ENCODE measurements at places on chromosomes 7 and 10. TPM values are rescaled to one million over a fixed set of nuclear protein-coding genes. Genes with fewer than 3 reads are reported as not detected.

RSPH10B gene
- polyA plus RNA-seq: 0.43 TPM

- no peak for DNase-seq
These were observed 105.3 kb downstream of the CPXM2 start for GRCh38 chr10:123786306-123786705.

DNA sequence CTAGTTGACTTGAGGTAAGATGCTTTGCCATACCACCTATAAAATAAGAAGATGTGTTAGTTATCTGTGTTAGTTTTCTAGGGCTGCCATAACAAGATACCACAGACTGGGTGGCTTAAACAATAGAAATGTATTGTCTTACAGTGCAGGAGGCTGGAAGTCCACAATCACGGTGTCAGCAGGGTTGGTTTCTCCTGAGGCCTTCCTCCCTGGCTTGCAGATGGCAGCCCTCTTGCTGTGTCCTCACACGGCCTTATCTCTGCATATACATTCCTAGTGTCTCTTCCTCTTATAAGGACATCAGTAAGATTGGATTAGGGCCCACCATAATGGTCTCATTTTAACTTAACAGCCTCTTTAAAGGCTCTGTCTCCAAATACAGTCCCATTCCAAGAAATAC lies 192.1 kb downstream of the GATA3 start:
- DNase-seq: no peak

DNA sequence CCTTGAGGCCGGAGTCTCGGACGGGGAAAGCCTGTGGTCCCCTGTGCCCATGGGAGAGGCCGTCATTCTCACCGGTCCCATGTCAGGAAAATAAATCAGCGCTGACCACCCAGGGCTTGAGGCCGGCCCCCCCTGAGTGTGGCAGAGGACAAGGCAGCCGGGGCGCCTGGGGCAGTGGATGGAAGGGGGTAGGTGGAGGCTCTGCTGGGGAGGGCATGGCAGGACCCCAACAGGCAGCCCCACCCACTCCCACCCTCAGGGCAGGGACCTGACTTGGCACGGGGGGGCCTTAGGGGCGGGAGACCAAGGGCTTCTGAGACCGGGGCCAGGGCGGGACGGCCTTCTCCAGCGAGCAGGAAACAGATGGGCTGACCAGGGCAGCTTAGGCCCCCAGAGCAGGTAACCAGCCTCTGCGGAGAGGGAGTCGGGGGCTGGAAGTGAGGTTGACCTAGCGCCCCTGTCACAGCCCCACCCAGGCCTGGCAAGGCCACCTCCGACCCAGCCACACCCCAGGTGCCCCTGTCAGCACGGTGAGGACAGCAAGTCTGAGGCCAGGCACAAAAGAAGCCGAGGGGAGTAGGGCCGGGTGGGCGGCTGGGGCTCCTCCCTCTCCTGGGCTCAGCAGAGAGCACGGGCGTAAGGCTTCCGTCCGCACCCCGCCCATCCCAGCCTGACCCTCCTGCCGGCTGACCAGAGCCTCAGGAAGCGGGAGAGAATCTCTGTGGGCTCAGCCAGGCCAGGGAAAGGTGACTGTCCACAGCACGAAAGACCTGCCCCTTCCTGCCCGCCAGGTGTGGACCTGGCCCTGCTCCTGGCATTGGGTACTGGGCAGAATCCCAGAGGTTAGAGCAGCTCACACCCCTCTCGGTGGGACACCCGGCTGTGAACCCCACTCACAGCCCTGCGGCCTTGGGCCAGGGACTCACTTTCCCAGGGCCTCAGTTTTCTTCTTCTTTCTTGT lies 87.4 kb downstream of the FOXL3 start:
- no peak for DNase-seq

- no peak for DNase-seq
These were observed 30.5 kb upstream of the GHITM start for GRCh38 chr10:84108797-84109196.

DNA sequence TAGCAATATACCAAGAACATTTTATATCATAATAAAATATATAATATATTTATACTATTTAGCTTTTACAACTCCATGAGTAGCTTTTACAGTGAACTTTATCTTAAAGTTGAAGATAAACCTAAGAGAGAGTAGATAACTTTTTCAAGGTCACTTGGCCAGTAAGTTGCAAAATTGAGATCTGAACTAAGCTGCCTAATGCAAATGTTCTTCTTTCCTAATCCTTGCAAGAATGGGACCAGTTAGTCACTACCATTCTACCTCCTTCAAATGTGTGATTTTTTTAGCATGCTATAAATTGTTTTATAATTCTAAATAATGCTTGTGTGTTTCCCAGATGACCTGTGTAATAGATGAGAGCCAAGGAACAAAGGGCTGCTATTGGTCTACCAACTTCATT lies 47.8 kb downstream of the CH25H start:
- DNase-seq: no peak

DNA sequence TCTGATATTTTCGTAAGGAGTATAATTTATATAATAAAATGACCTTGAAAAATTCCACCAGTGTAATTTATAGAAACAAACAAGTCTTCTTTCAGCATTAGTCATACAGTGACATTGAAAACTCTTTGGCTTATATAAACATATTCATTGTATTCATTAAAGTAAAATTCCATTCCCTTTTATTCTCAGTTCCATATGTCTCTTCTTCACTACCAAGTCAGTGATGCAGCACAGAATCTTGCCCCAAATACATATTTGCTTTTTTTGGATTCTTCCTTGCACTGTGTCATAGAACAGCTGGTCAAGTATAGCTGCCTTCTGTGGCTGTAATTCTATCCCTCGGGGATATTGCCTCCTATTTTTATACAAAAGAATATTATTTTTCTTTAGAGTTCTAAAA lies 884.5 kb upstream of the POT1 start:
- no peak for DNase-seq

LRRTM3 gene
- 5.7 TPM for polyA plus RNA-seq

GRCh38 chr7:65749039-65749438 lies 123.8 kb upstream of the VKORC1L1 start:
- DNase-seq: no peak

FAM241B gene
- polyA plus RNA-seq: 10.9 TPM

LEP gene
- 0.53 TPM for polyA plus RNA-seq

GRCh38 chr7:1474736-1475135 lies 15.5 kb upstream of the MICALL2 start:
- DNase-seq: no peak

CREB3L2 gene
- 51.3 TPM for polyA plus RNA-seq

- DNase-seq: no peak
These were observed 73.8 kb downstream of the TAF3 start for GRCh38 chr10:7892146-7892545.

DNA sequence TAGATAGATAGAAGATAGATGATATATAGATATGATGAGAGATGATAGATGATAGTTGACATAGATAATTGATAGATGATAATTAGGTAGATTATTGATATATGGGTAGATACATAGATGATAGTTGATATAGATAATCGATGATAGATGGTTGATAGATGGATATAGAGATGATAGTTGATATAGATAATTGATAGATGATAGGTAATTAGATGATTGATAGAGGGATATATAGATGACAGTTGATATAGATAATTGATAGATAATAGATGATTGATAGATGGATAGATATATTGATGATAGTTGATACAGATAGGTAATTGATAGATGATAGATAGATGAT lies 72.3 kb downstream of the PRR15 start:
- no peak for DNase-seq

DNA sequence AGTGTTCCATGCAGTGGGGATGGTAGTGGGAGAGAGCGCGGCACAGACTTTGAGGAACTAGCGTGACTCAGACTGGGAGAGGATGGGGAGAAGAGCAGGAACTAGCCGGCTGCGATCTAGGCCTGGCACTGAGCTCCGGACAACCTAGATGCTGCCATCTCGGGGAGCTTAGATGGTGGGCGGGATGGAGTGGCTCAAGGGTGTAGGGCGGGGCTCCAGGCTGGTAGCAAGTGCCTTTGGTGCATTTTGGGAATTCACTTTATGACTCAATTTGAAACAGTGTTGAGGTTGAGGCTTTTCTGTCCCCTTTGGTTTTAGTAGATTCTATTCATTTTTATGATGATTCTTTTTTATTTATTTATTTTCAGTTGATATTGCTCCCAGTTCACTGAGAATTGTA lies 185.3 kb upstream of the GPR26 start:
- DNase-seq: no peak

DNA sequence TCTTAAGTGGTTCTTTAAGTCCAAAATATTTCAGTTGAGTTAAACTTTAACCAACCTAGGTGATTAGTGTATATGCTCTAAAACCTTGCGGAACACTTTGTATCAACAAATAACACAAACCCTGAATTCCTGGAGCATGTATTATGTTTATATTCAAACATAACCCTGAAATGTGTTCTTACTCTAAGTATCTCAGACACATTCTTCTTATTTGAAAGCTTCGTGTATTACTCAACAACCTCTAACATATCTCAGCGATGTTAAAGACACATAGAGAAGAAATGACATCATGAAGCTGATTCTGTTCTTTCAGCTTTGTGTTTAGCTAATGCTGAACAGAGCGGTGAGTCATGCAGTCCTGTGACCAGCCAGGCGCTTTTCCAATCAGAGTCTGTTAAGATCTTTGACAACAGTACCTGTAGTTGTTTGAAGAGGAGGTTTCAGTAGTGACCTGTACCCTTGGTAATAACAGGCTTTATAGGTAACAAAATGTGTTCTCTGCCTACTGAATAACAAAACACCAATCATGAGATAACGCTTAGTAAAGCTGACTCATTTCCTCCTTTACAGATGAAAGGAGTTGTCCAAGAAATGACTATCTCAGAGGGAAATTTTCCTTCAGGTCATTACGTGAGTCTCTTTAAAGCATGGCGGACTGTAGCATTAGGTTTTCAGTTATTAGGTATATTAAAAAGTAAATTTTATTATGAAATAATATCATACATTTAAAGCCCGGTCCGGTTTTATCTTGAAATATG lies 67.3 kb upstream of the KLF6 start:
- peak; percentile 68 for DNase-seq

DNA sequence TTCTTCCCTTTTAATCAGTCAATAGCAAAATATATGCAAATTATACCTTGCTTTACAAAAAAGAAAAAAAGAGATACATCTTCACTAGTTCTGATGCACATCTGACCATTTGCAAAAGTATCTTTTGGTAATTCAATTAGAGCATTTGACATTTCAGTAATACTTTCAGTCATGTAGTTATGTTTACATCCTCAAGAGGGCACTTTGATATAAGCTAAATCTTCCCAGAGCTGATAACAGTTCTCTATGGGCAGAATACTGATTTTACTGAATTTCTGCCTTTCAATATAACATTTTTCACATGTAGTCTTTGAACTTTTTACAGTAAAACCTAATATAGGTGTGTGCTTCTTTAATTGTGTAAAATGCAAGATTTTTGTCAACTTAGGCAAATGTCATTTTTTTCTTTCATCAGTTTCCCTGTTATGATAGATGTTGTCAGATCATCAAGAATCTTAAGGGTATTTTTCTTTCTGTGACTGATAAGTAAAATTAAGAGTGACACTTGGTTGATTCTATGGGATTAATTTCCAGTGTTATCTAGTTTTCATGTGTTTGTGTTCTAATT lies 703.5 kb upstream of the SEMA3D start:
- peak; percentile 10 for DNase-seq

AOAH gene
- 1.7 TPM for polyA plus RNA-seq

GRCh38 chr7:105719395-105719794 lies 138.1 kb upstream of the EFCAB10 start:
- DNase-seq: no peak

SNCG gene
- polyA plus RNA-seq: 12.4 TPM

- no peak for DNase-seq
These were observed 708.7 kb downstream of the SUGCT start for GRCh38 chr7:40843338-40843985.

- no peak for DNase-seq
These were observed 69.4 kb upstream of the GSDME start for GRCh38 chr7:24826662-24827020.

NEUROD6 gene
- polyA plus RNA-seq: not detected

DNA sequence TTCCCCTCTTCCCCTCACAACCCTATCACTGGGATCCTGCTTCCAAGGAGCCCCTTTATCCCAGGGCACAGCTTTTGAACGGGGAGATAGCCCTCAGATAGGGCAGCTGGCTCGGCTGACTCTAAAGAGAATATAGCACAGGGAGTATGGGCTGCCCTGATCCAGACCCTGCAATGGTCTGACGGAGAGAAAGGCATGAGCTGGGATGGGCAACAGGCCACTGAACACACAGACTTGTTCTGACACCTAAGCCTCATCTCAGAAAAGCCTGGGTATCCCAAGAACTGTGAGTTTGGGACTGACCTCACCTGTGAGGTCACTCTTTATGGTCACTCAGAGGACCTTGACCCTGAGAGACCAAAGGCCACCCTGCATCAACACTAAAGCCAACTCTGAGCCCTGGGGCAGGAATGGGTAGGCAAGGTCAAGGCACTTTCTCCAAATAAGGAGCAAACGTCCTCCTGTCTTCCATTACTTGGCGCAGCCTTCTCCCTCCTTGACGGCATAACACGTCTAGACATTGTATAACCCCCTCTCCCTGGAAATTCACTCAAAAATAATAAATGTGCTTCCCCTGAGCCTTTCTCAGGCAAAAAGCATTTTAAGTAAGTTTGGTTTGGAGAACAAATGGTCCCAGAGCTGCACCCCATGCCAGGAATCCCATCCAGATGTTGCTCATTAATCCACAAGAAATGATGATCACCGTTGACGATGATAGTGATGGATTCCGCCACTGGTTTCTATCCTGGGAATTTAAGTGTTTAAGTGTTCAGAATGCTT lies 8.2 kb upstream of the LRRC18 start:
- no peak for DNase-seq

- DNase-seq: no peak
These were observed 66.8 kb downstream of the CCDC6 start for GRCh38 chr10:59839576-59839975.

DNA sequence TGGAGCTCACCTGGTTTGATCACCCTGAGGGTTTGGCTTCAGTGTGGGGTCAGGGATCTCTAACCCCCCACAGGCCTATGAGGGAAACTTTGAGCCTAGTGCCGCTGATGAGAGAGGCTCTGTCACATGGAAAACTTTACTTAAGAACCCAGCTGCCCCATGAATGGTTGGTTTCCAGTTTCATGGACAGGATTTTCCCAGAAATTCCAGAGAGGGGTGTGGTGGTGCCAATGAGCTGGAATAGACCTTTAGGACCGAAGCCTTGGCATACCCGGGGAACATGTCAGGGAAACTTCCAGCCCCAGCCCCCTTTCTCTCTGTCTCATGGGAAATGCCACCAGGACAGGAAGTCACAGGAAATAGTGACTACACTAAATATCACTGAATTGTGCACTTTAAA lies 36.9 kb downstream of the AKR1B1 start:
- no peak for DNase-seq

- DNase-seq: no peak
These were observed 15.3 kb upstream of the RSU1 start for GRCh38 chr10:16832351-16833080.

NKX1-2 gene
- polyA plus RNA-seq: not detected

TMUB1 gene
- polyA plus RNA-seq: 19.7 TPM

- no peak for DNase-seq
These were observed 41.3 kb upstream of the ARL4A start for GRCh38 chr7:12646139-12646538.

Measured in left kidney (tissue), 8 donors.